ENCODE measurements at places on chromosomes 7 and 10. TPM values are rescaled to one million over a fixed set of nuclear protein-coding genes. Genes with fewer than 3 reads are reported as not detected.

GRCh38 chr7:134691546-134692343 is 45.1 kb downstream of the BPGM start:
- no peaks in the 10 kb centered on the region for H3K4me1 ChIP-seq
- no peaks in the 10 kb centered on the region for H3K36me3 ChIP-seq
- H3K27ac ChIP-seq, result no peak overlapping the region
- no peaks in the 10 kb centered on the region for H3K27me3 ChIP-seq

DNA sequence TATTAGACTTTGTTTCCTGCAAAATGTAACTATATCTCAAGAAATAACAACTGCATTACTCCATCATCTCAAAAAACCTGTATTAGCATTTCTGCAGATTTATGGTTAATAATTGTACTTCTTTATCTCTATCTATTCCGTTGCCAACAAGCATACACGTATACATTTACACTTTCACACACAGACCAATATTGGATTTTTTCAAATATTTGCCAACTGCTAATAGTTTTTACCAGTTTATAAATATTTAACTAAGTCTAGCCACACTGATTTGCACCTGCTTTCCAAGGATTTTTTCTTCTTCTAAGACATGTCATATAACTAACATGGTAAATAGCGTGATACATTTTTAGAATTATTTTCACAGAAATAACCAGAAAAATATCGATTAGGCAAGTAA is 12.2 kb downstream of the LRRN3 start:
- no peak overlapping the region for H3K27ac ChIP-seq
- no peaks in the 10 kb centered on the region for H3K36me3 ChIP-seq
- peaks cover 19% of the 10 kb centered on the region for H3K4me1 ChIP-seq
- H3K27me3 ChIP-seq, result no peaks in the 10 kb centered on the region
- DNase-seq, result no peak
- no peak overlapping the region for H3K4me3 ChIP-seq

GRCh38 chr7:129189661-129190310 is 1.4 kb downstream of the SMO start:
- H3K4me1 ChIP-seq, result peaks cover 8% of the 10 kb centered on the region
- DNase-seq, result no peak
- no peak overlapping the region for H3K27ac ChIP-seq
- peaks cover 48% of the 10 kb centered on the region for H3K27me3 ChIP-seq
- no peaks in the 10 kb centered on the region for H3K36me3 ChIP-seq

NUTM2E gene
- not detected for total RNA-seq

PKD2L1 gene
- total RNA-seq, result not detected
